ENCODE measurements at places on chromosomes 7 and 10.

GRCh38 chr10:121772406-121772805 is 155.4 kb downstream of the ATE1 start:
- DNase-seq: no peak

GRCh38 chr7:100892364-100893317 is 3.0 kb downstream of the ACHE start:
- no peak for DNase-seq

GRCh38 chr10:14456218-14456869 is 125.6 kb upstream of the FRMD4A start:
- no peak for DNase-seq

- no peak for DNase-seq
Measured at GRCh38 chr7:96297876-96298275, 24.0 kb downstream of the SLC25A13 start.

All from GM12892 (cell line).